ENCODE measurements at places on chromosomes 6 and 20.

DNA sequence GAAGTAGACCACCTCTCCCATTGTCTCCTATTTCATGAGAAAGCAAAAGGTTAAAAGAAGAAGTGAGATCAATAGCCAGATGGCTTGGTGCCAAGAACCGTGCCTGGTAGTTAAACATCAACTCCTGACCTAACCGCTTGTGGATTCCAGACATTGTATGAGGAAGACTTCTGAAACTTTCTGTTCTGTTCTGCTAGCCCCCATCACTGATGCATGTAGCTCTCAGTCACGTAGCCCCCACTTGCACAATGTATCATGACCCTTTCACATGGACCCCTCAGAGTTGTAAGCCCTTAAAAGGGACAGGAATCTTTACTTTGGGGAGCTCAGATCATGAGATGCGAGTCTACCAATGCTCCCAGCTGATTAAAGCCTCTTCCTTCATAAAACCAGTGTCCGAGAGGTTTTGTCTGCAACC lies 301.2 kb downstream of the RNGTT start:
- DNase-seq, result no peak

DNA sequence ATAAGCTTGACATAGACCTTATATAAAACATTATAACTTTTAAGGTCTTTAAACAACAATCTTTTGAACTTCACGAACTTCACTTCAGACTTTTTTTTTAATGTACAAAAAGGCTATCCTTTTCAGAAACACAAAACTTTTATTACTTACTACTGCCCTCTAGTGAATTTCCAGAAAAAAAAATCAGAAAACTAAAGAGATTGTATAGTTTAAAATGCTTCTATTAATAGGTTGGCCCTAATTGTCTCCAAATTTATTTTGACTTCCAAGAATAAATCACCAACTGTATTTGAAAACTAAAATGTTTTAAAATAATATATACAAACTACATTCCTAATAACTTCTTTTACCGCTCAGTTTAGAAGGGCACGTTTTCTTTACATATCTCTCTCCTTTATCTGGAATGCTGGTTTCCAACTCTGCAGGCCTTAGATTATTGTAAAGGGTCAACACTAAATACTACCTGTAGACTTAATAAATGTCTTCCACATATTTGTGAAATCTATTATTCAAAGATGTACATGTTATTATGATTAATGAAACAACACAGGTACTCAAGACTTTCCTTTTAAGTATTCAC lies 66.8 kb downstream of the LMBRD1 start:
- no peak for DNase-seq

DNA sequence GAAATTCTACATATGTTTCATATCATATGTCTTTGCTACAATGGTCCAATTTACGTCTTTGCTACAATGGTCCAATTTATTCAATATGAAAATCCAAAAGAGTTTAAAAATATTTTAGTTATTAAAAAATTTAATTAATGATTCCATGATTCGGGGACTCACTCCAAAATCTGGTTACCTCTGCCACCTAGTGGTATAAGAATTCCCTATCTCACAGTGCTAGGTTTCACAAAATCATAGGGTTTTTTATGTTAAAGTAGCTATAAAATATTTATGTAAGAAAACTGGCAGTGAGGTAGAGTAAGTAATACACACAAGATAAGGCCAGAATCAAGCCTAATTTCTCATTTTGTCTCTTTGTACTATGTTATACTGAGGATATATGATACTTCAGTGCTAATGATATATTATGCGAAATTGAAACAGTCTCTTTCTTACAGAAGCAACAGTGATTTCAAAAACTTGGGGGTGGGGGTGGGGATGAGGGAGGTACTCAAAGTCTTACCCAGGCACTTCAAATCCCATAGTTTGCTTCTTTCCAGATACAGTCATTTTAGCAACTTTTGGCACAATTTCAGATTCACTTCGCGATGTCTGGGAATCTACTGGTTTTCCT lies 52.3 kb downstream of the HBS1L start:
- DNase-seq, result no peak

DNA sequence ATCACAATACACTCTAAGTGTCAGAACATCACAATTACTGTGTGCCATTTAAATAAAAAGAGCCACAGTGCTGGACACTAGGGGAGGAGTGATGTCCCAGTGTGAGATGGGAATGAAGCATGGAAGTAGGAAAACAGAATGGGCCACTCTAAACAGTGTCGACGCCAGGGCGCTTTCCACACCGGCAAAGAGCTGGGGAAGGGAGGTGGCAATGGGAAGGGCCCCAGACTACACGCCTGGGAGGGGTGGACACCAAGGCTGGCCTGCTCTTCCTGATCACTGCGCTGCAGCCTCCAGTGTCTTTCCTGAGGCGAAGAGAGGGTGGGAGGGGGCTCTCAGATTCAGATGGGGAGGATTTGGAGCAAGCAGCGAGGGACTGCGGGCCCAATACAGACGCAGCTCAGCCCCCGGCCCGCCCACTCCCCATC lies 75.9 kb downstream of the ERMARD start:
- DNase-seq, result no peak

- no peak for DNase-seq
Observed at GRCh38 chr6:17410281-17410680, 16.9 kb downstream of the CAP2 start.
